NCI-H82 (cell line): ENCODE measurements at places on chromosomes 16 and 17.

GRCh38 chr17:80795754-80796153 is 195.9 kb upstream of the CHMP6 start:
- peak; percentile 21 for DNase-seq

GRCh38 chr16:70766176-70766575 is 34.8 kb downstream of the VAC14 start:
- no peak for DNase-seq

DNA sequence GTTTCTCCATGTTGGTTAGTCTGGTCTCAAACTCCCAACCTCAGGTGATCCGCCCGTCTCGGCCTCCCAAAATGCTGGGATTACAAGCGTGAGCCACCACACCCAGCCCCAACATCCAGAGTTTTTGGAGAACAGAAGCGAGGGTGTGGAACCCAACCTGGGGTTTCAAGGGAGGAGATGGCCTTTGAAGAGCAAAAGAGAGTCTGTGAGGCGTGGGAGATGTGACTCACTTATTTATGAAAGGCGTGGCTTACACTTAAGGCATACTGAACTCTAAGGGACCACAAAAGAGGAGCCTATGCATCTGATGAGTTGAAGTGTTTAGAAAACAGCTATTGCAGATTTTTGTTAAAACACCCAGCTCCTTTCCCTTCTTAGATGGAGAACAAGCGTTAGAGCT is 18.9 kb downstream of the ARSG start:
- DNase-seq: no peak

- peak; percentile 26 for DNase-seq
Measured at GRCh38 chr17:78225088-78225865, 6.2 kb upstream of the TMEM235 start.

DNA sequence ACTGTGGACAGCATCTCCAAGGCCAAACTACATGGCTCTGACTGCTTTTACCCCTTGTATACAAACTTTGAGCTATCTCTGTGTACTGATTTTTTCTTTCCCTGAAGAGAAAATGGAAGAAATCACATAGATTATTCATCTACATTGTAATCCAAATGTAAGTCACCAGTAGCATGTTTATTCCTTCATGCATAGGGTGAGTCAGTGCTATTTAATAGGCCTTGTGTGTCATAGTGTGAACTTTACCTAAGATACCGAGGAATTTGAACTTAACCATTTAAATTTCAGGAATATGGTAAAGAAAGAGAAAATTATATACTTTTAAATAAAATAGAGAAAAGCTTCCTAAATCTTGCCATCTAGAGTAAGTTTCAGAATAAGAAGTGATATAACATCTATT is 16.5 kb downstream of the PHKB start:
- no peak for DNase-seq
